ENCODE measurements at places on chromosomes 3 and 15.

DNA sequence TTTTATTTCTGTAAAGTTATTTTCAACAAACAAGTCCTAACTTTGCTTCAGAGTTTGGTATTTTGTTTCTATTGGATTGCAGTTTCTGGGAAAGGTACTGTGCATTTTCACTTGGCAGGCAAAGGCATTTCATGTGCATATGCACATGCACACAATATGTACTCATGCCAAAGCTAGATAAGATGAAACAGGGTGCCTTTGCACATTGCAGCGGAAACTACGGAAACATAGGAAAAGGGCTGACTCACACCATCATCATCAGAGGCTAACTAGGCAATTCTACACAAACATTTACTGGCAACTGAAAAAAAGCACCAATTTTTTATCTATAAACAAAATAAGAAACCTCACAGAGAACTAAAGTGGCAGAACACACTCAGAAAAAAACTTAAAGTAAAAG is 550.6 kb upstream of the NECTIN3 start:
- no peak for DNase-seq

GRCh38 chr3:198022604-198023003 is 62.6 kb downstream of the LMLN start:
- no peak for DNase-seq

- no peak for DNase-seq
Measured at GRCh38 chr15:57156210-57156884, 220.0 kb upstream of the CGNL1 start.

DNA sequence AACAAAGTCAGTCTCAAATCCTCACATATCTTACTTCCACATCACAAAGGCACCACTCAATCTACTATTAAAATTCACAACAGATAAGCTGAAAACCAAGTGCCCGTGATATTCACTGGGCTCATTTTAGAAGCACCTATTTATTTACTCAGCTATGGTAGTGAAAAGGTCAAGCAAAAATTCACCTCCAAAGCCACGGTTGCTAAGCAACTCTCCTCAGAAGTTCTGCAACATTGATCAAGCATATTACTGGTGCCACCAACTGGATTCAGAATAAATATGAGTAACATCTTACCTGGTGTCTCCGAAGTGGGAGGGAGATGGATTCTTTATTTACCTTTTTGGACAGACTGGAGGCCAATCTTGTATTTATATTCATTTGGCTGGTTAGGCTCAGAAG is 714.8 kb downstream of the FHIT start:
- no peak for DNase-seq

DNA sequence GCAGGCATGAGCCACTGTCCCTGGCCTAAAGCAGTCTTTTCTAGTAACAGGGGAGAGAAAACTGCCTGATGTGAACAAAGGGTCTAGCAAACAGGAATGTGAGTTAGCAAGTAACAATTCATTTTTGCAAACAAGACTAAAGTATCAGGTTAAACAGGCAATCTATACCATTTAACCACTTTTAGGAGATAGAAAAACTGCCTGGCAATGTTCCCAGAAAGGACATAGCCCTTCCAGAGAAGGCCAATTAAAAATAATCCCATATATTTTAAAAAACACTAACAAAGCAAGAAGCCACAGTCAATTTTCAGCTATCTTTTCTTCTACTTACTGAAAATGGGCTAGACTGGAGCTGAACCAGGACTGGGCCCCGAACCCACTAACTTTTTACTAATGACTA is 6.3 kb downstream of the RBSN start:
- no peak for DNase-seq

GRCh38 chr3:82122554-82123345 is 361.3 kb upstream of the GBE1 start:
- no peak for DNase-seq
